Adrenal gland (tissue), 19 donors: ENCODE measurements at places on chromosomes 11 and 22. TPM values are rescaled to one million over a fixed set of nuclear protein-coding genes. Genes with fewer than 3 reads are reported as not detected.

Gene ATL3
- total RNA-seq = 67.3 TPM

Gene ADM2
- total RNA-seq = 0.14 TPM

Gene MMP13
- total RNA-seq = not detected

Gene PHF21A
- 28.9 TPM for total RNA-seq

Gene GCAT
- 57.8 TPM for total RNA-seq

Gene SLC43A3
- 72.7 TPM for total RNA-seq

Gene APOA1
- 2.1 TPM for total RNA-seq

Gene OR56A1
- total RNA-seq = not detected

Gene RIMBP3B
- 0.28 TPM for total RNA-seq

Gene NLRP10
- total RNA-seq = not detected

Gene GRAP2
- total RNA-seq = 0.61 TPM

Gene NCF4
- 2.0 TPM for total RNA-seq

Gene ADAMTS15
- 2.6 TPM for total RNA-seq

Gene SLC22A8
- total RNA-seq = not detected

Gene C11orf52
- 2.5 TPM for total RNA-seq

Gene TYR
- not detected for total RNA-seq

Gene JAML
- total RNA-seq = 5.6 TPM

Gene RSF1
- total RNA-seq = 108 TPM

Gene ZNF280B
- 2.8 TPM for total RNA-seq

Gene CRACR2B
- 17.1 TPM for total RNA-seq

Gene CNGA4
- total RNA-seq = not detected

Gene RHOD
- total RNA-seq = 10.9 TPM

Gene XPNPEP3
- total RNA-seq = 16.6 TPM

Gene GAB4
- not detected for total RNA-seq

Gene ME3
- total RNA-seq = 43.3 TPM

Gene EHF
- total RNA-seq = 1.1 TPM

Gene TIGD3
- total RNA-seq = 0.11 TPM

Gene SCGB1D2
- 0.54 TPM for total RNA-seq

Gene SLC36A4
- 6.7 TPM for total RNA-seq

Gene YAP1
- 135 TPM for total RNA-seq

Gene TRPM5
- total RNA-seq = 2.4 TPM

Gene OR51B5
- total RNA-seq = 0.61 TPM

Gene TMEM126B
- total RNA-seq = 61.2 TPM

Gene MMP12
- total RNA-seq = not detected

Gene PGA5
- 0.79 TPM for total RNA-seq

Gene WDR74
- total RNA-seq = 45.7 TPM

Gene KDM4E
- total RNA-seq = not detected

Gene RTN4RL2
- total RNA-seq = not detected

Gene GTSE1
- 1.9 TPM for total RNA-seq

Gene A4GALT
- 27.1 TPM for total RNA-seq

Gene SLC6A5
- not detected for total RNA-seq

Gene PAX6
- total RNA-seq = not detected
